RCC 7860 (cell line): ENCODE measurements at places on chromosomes 16 and 17.

- DNase-seq, result no peak
Measured at GRCh38 chr17:50262001-50262794, 12.1 kb upstream of the TMEM92 start.

DNA sequence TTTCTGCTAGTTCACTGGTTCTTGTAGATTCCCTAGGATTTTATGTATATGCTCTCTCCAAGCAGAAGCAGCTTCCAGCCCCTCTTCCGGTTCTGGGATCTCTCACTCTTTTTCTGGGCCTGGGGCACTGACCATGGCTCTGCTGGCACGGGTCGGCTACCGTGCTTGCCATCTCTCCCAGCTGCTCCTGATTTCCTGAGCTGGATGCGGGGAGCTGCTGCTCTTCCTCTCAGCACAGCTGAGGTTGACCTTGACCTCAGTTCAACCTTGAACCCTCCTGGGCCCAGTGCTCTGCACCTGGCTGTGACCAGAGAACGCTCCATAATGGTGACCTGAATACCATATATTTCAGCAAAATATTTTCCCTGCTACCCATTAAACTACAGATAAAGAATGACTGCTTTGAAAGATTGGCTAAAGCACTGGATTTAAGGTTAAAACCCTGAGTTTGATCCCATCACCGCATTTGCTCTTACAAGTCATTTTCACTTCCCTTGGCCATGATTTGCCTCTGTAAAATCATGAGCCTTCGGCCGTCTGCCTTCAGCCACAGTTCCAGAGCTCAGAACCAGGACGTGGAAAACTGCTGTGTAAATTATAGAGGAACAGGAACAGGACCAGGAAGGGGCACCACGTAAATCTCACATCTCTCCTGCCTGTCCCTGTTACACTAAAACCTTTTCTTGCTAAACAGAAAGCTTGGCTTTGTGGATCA is 130.8 kb upstream of the CHMP6 start:
- no peak for DNase-seq

GRCh38 chr17:38852771-38853291 is 690 bp downstream of the RPL23 start:
- no peak for DNase-seq

- no peak for DNase-seq
Measured at GRCh38 chr17:78359321-78359996, 418 bp downstream of the SOCS3 start.

DNA sequence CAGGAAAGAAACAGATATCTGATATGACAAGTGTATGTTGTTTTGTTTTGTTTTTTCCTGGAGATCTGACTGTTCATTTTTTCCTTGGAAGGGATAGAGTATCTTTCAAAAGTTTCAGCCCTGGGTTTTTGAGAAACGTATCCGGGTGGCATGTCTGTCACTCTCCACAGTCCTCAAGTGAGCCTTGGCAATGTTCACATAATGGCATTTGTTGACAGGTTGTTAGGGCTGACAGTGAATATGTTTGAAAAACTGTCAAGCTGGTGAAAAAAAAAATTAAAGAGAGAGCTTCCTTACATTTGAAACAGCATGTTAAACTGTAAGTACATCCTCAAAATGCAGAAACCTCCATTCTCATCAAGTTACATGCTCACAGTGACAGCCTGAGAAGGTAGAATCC is 113.0 kb upstream of the DYNLRB2 start:
- DNase-seq, result no peak

DNA sequence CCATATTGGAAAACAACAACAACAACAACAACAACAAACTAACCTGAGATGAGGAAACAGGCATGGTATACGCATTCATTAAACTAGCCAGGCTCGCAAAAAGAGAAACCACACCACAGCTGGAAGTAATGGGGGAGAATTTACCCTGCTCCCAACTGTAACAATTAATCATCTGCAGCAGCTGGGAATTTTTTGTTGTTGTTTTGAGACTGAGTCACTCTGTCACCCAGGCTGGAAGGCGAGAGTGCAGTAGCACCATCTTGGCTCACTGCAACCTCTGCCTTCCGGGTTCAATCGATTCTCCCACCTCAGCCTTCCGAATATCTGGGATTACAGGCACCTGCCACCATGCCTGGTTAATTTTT is 16.3 kb downstream of the PRPSAP1 start:
- DNase-seq, result no peak

DNA sequence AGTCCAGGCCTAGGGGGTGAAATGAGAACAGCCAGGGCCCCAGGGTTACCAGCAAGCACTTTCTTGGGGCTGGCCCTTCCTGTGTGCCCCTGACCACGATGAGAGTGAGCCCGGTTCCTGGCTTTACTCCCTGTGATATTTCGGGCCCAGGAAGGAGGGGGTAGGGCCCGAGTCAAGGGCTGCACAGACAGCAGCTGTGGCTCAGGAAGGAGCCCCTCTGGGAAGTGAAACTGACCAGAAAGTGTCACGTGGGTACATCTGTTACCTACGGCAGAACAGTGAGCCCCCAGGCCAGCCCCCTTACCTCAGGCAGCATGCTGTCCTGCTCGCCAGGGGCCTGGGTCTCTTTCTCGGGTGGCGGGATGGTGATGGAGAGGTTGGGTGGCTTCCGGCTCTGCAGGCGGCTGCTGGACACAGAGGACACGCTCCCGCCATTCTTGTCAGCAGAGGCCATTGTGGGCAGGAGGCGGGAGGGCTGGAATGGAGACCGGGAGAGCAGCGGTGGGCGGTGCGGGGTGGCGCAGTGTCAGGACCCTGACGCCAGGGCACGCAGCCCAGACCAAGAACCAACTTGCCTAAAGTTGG is 13.8 kb downstream of the AANAT start:
- no peak for DNase-seq

- DNase-seq, result no peak
Measured at GRCh38 chr16:79560318-79560717, 40.2 kb downstream of the MAF start.

DNA sequence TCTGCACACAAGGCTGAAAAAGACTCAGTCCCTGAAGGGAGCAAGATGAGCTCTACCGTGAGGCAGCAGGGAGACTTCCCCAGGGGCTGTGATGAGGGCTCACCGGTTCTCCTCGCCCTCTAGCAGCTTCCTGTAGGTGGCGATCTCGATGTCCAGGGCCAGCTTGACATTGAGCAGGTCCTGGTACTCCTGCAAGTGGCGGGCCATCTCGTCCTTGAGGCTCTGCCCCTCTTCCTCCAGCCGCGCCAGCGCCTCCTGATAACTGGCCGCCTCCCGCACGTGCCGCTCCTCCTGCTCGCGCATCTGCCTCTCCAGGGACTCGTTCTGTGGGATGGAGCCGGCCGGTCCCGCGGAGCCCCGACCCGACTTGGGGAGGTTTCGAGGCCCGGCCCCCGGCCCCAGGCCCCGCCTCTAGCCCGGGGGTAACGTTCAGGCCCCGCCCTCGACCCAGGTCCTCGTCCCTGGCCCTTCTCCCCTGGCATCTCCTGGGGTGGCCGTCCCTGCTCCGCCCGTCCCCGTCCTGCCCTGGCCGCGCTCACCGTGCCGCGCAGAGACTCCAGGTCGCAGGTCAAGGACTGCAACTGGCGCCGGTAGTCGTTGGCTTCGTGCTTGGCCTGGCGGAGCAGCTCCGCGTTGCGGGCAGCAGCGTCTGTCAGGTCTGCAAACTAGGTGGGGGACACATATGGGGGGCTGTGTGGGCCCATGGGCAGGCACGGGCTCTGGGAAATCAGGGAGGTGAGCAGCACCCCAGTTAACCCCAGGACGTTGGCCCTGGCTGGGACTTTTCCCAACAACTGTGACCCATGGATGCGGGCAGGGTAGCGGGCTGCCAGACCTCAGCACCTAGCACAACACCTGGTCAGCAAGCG is 3.9 kb downstream of the GFAP start:
- DNase-seq, result no peak

DNA sequence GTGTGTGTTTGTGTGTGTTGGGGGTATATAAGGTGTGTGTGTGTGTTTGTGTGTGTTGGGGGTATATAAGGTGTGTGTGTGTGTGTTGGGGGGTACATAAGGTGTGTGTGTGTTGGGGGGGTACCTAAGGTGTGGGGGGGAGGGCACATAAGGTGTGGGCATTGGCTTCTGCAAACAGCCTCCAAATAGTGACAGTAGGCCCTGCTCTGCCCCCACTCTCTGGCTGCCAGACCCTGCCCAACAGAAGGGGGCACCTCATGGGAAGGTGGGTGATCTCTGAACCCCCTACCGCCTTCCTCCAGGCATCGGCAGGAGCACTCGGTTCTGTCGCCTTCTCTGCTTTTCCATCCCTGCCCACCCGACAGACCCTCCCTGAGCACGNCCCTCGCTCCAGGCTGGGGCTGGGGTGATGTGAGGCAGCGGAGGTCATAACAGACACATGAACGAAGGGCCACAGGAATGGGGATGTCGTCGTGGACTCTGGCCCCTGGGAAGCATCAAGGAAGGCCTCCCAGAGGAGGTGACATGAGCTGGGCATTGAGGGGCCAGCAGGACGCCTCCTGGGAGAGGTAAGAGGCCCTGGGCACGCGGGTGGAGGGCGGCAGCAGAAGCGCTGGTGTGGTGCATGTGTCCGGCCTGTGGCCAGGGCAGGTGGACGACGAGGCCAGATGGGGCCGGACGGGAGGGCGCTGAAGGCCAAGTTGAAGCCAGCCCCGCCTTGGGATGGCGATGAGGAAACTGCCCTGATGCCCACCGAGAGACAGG is 136.6 kb upstream of the RPH3AL start:
- no peak for DNase-seq

DNA sequence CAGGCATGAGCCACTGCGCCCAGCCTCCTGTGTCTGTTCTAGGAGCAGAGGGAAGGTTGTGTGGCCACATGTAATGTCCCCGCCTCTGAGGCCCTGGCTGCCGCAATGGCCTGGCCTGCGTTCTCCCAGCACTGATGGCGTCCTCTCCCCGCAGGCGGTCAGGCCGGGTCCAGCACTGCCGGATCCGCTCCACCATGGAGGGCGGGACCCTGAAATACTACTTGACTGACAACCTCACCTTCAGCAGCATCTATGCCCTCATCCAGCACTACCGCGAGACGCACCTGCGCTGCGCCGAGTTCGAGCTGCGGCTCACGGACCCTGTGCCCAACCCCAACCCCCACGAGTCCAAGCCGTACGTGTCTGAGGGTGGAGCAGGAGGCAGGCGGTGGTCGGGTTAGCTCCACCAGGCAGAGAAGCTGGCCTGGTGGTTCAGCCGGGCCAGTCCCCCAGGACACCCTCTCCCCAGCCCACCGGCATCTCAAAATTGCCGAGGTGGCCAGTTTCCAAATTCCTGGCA is 100.8 kb downstream of the SDR42E1 start:
- DNase-seq, result no peak

DNA sequence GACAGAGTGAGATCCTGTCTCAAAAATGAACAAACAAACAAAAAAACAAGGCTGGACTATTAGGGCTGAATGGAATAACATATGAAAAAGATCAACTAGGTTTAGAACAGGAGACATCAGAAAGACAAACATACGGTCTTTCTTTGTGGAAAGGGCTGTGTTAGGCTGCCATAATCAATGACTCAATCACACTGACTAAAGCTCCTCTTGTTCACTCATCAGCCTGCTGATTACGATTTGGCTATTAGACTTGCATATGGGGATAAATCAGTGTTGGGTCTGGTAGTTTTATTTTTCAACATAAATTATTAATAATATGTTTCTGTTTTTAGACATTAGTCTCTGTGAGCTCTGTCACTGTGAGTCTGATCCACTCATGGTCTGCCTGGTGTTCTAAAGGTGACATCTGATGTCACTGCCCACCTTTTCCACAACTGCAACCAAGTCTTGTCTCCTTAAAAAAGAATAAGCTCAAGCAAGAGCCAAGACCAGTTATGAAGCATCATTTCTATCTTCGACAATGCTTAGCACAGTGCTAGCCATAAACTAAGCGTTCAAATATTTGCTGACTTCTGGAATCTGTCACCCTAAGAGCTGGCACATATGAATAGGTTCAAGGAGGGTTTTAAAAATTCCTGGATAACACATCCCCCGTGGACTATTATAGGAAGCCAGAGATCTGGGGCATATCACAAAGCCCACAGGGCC is 10.2 kb downstream of the CFAP20 start:
- DNase-seq, result no peak

GRCh38 chr17:71229070-71229469 is 891.8 kb upstream of the SOX9 start:
- DNase-seq, result no peak

DNA sequence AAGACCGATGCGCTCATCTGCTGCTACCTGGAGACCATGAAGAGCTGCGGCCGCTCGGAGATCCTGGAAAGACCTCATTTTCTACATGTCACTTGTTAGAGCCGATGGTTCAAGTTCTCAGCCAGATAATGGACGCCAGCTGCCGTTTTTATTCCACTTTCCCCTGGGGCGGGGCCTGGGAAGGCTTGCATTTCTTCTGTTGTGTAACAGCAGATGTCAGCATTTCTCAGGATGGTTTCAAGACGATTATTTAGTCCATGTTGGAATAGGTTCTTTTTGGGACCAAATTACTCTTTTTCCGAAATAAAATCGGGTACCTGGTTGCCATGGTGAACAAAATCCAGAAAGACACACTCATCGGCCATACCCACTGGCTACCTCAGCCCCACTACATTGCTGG is 1418.3 kb downstream of the CDH11 start:
- no peak for DNase-seq

DNA sequence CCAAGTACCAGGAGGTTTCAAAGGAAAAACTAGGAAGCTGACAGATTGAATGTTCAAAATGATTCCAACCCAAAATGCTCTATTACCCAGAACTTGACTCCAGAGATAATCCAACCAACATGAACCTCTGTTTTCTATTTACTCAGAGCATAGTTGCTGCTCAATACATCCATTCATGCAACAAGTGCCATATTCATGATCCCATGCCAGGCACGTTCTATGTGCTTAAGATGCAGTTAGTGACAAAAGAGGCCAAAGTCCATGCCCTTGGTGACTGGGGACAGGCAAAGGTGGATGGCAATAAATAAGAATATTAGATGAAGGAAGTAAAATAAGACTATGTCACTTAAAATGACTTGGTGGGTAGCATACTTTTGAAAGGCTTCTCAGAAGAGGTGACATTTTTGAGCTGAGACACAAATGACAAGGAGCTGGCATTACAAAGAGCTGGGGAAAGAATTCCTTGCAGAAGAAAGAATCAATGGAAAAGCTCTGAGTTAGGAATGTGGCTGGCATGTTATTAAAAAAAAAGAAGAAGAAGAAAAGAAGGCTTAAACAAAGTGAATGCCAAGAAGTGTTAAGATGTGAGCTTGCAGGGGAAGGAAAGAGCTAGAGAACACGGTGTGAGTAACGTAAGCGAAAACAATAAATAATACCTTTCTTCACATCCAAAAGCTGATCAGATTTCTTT is 34.5 kb downstream of the TOX3 start:
- DNase-seq, result no peak

DNA sequence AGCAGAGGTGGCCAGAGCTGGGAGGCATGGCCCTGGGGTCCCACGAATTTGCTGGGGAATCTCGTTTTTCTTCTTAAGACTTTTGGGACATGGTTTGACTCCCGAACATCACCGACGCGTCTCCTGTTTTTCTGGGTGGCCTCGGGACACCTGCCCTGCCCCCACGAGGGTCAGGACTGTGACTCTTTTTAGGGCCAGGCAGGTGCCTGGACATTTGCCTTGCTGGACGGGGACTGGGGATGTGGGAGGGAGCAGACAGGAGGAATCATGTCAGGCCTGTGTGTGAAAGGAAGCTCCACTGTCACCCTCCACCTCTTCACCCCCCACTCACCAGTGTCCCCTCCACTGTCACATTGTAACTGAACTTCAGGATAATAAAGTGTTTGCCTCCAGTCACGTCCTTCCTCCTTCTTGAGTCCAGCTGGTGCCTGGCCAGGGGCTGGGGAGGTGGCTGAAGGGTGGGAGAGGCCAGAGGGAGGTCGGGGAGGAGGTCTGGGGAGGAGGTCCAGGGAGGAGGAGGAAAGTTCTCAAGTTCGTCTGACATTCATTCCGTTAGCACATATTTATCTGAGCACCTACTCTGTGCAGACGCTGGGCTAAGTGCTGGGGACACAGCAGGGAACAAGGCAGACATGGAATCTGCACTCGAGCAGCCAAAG is 2.3 kb downstream of the CSF3 start:
- no peak for DNase-seq
